NCI-H1417 treated with DMSO at 0.1 percent for 48 hours (cell line): ENCODE measurements at places on chromosomes 4 and X.

- no peak for DNase-seq
These were observed 214.6 kb downstream of the ENOX2 start for GRCh38 chrX:130688360-130688759.

DNA sequence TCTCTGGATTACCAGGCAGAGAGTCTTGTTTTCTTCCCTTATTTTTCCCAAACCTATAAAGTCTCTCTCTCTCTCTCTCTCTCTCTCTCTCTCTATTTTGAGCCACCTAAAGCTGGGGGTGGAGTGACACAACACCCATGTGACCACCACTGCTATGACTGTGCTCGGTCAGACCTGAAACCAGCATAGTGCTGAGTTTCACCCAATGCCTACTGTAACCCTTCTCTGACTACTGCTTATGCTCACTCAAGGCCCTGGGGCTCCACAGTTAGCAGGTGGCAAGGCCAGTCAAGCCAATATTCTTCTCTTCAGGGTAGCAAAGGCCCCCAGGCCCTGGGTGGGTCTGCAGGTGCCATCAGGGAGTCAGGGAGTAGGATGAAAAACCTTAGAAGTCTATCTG lies 114.7 kb upstream of the ARMCX2 start:
- no peak for DNase-seq

DNA sequence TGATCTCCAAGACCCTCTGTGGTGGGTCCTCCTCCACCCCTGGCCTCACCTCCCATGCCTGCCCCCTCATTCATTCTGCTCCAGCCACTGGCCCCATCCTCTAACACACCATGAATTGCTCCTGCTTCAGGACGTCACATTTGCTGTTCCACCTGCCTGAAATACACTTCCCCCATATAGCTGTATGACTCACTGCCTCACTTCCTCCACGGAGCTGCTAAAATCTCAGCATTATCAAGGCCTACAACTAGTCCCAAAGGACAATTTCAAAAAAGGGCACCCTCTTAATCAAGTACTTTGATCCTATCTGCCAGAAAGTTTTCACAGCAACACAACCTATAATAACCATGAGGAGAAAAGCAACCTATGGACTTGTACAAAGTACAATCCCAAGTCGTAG lies 43.6 kb upstream of the PHOX2B start:
- no peak for DNase-seq

GRCh38 chrX:149641835-149642234 lies 10.2 kb upstream of the TMEM185A start:
- no peak for DNase-seq

GRCh38 chrX:80246271-80246670 lies 174.0 kb upstream of the TENT5D start:
- DNase-seq = no peak

DNA sequence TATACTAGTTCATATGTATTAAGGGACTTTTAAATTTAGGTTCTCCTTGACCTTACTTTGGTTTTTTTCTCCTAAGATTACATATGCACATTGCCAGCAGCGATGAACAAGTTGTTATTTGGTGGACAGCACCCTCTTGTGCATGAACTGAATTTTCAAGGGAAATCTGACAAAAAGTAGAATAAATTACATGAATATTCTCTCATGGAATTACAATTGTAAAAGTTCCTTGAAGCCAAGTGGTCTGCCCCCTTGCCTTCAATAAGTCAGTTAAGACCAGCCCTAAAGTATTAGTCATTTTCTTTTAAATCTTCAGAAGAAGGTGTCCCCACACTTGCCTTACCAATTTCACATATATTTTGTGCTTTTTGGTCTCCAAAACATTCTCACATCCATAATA lies 30.7 kb upstream of the SMARCA5 start:
- peak; percentile 29 for DNase-seq

DNA sequence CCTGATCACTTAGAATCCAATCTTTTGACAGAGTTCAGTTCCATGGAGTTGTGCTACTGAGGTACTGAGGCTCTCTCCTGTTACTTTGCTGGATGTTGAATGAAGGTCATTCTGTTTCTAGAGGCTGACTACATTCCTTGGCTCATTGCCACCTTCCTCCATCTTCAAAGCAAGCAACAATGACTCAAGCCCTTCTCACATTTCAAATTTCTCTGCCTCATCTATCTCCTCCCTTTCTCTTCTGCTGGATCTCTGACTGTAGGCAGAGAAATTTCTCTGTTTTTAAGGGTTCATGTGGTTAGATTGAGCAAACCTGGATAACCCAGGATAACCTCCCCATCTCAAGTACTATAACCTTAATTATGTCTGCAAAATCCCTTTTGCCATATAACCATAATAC lies 775.4 kb downstream of the STPG2 start:
- no peak for DNase-seq
